ENCODE measurements at places on chromosomes 11 and 22.

DNA sequence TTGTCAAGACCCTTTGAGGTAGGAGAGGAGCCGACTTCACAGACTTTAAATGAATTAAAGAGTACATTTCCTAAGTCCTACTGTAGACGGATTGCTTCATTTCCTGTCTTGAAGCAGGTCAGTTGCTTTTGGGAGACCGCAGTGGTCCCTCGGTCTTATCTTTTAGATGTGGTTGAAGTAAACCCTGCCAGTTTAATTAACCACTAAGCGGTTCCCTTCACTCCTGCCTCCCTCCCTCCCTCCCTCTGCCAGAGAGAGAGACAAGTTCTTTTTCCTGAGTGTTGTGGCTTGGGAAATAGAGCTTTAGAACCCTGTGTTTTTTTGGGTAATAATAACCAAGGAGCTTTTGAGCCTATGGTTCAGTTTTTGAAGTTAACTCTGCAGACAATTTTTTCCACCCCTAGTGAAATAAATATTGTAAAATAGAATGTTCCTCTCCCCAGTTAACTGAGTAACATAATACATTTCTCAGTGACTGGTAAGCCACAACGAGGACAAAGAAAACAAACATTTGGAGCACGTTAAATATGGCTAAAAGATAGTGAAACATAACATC is 147.5 kb downstream of the LDLRAD3 start:
- DNase-seq, result no peak

DNA sequence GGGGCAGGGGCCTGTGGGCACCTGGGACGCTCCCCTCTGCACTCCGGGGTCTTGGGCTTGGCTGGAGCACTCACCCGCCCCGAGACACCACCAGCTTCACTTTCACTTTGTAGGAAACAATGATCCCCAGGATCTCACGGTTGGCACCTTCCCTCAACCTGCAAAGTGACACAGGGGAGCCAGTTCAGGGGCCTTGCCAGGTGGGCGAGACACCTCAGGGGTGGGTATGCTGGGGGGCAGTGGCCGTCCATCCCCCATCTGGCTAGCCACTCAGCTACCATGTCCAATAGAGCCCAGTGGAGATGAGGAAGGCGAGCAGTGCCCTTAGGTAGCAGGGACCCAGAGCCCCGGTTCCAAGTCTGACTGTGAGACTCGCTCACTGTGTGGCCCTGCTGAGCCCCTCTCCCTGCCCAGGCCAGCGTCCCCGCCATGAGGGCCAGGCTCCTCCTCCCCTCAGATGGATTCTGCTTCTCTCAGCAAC is 32.3 kb downstream of the TPBGL start:
- no peak for DNase-seq

- DNase-seq, result no peak
These were observed 245.0 kb upstream of the B3GAT1 start for GRCh38 chr11:134656861-134657540.

DNA sequence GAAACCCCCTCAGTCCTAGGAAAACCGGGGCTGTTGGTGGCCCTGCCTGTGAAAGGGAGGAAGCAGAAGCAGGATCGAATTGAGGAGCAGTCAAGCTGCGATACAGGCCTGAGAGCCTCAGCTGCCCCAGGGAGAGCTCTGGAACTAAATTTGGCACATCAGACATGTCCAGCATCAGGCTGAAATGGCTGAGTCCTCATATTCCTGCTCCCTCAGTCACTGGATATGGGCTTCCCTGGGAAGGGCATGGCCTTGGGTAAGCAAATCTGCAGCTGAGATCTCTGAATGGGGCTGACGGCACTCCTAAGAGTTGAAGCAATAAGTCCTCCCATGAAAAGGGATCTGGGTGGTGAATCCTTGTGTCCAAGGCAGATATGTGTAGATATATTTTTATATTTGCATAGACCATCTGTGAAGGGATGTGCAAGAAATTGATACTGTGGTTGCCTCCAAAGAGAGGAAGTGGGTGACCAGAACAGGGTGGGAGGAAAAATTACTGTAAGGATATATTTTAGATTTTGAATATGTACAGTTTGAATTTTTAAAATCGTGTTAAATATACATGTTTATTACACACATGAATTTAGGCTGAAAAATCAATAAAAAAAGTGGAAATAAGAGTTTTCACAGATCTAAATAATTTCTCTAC is 45.5 kb downstream of the APIP start:
- no peak for DNase-seq

DNA sequence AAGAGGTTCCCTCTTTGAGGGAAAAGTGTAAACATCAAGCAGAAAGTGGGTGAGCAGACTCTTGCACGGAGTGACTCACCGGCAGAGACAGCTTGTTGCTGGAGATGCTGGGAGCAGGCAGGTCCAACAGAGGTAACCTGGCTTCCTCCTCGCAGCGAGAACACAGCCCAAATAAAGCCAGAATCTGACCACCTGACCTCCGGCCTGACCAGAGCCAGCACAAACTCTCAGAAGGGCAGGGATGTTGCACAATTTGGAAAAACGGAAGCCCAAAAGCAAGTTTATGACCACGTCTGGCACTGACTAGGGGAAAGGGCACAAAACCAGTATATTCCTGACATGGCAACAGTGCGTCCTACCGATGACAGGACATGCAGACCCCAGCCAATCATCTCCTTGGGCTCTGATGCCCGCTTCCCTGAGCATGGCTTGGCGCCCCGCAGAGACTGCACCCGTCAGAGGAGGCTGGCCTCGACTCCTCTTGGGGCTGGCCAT is 5.4 kb downstream of the SMCO4 start:
- no peak for DNase-seq

All from activated naive CD8-positive, alpha-beta T cell treated with anti-CD3 and anti-CD28 coated beads, Interleukin-2, amount 50 U/mL, for 24 hours (primary cell).